Tracheal epithelial cell (primary cell): ENCODE measurements at places on chromosomes 6 and 20. TPM values are rescaled to one million over a fixed set of nuclear protein-coding genes. Genes with fewer than 3 reads are reported as not detected.

PKIB gene
- 9.2 and 20.2 TPM in 2 replicates for total RNA-seq

BPIFA1 gene
- total RNA-seq: not detected in 2 replicates

SLC32A1 gene
- not detected in 2 replicates for total RNA-seq

ZNF311 gene
- 0.96 and 2.1 TPM in 2 replicates for total RNA-seq

TNXB gene
- total RNA-seq: 0.43 and 0.48 TPM in 2 replicates

AIF1 gene
- total RNA-seq: not detected in 2 replicates

NKAIN4 gene
- total RNA-seq: 1.2 TPM in 1 of 2 replicates, not detected in the other

CCR6 gene
- total RNA-seq: not detected in 2 replicates

CNPY3 gene
- 16.2 and 28.2 TPM in 2 replicates for total RNA-seq

BICRAL gene
- total RNA-seq: 2.7 and 5.3 TPM in 2 replicates

SNHG17 gene
- total RNA-seq: 10.4 and 20.0 TPM in 2 replicates

AKIRIN2 gene
- total RNA-seq: 19.0 and 27.9 TPM in 2 replicates

SLC39A7 gene
- total RNA-seq: 43.1 and 60.0 TPM in 2 replicates

SPATA25 gene
- 0.72 and 1.9 TPM in 2 replicates for total RNA-seq

RFX6 gene
- not detected in 2 replicates for total RNA-seq

CDK19 gene
- 4.6 and 5.5 TPM in 2 replicates for total RNA-seq
